T-helper 1 cell treated with Interleukin-12 subunit alpha and Interleukin-12 subunit beta and Interleukin-4 antibody, amounts not matched to agents 30 ng/mL and 1 ng/mL, for 36 hours (primary cell): ENCODE measurements at places on chromosomes 7 and 10. TPM values are rescaled to one million over a fixed set of nuclear protein-coding genes. Genes with fewer than 3 reads are reported as not detected.

The SKAP2 gene
- total RNA-seq: 6.6 and 7.9 TPM in 2 replicates

The FBXL13 gene
- total RNA-seq: 0.29 and 0.78 TPM in 2 replicates

The TEX47 gene
- total RNA-seq: not detected in 2 replicates

The TRIM73 gene
- 11.5 and 12.4 TPM in 2 replicates for total RNA-seq

The EPO gene
- total RNA-seq: not detected in 2 replicates

The LIPF gene
- not detected in 2 replicates for total RNA-seq

The GIMAP4 gene
- total RNA-seq: 472 and 476 TPM in 2 replicates

The NAPEPLD gene
- 10.0 and 11.3 TPM in 2 replicates for total RNA-seq

The C10orf67 gene
- total RNA-seq: 0.20 TPM in 2 replicates

The SLC13A4 gene
- not detected in 2 replicates for total RNA-seq

The PAPSS2 gene
- 0.07 and 0.17 TPM in 2 replicates for total RNA-seq

The PTER gene
- total RNA-seq: 9.6 and 9.8 TPM in 2 replicates

The ERVW-1 gene
- total RNA-seq: not detected in 2 replicates

The TCTN3 gene
- 57.4 and 60.4 TPM in 2 replicates for total RNA-seq

The BLNK gene
- total RNA-seq: not detected in 2 replicates

The BMPER gene
- not detected in 2 replicates for total RNA-seq

The RNF148 gene
- total RNA-seq: not detected in 2 replicates

The TAS2R5 gene
- 0.83 and 1.2 TPM in 2 replicates for total RNA-seq

The TRPV5 gene
- total RNA-seq: 0.10 TPM in 1 of 2 replicates, not detected in the other

The SPDYE5 gene
- total RNA-seq: not detected in 2 replicates

The CHAT gene
- not detected in 2 replicates for total RNA-seq

The AQP1 gene
- total RNA-seq: 0.10 and 0.34 TPM in 2 replicates

The SSBP1 gene
- 147 and 154 TPM in 2 replicates for total RNA-seq

The PAPOLB gene
- not detected in 2 replicates for total RNA-seq

The SLC26A3 gene
- not detected in 2 replicates for total RNA-seq

The LRRD1 gene
- total RNA-seq: not detected in 2 replicates

The C10orf105 gene
- total RNA-seq: 0.29 and 0.42 TPM in 2 replicates

The ANKRD2 gene
- total RNA-seq: 0.32 TPM in 1 of 2 replicates, not detected in the other

The GPR158 gene
- total RNA-seq: not detected in 2 replicates

The GNGT1 gene
- not detected in 2 replicates for total RNA-seq

The DYNC1I1 gene
- not detected in 2 replicates for total RNA-seq

The MAGI2 gene
- total RNA-seq: 0.05 and 0.07 TPM in 2 replicates

The CDHR3 gene
- total RNA-seq: 1.9 and 3.1 TPM in 2 replicates

The BAIAP2L1 gene
- 1.1 and 1.5 TPM in 2 replicates for total RNA-seq

The UCN3 gene
- total RNA-seq: not detected in 2 replicates

The CD36 gene
- not detected in 2 replicates for total RNA-seq

The ZNF722 gene
- not detected in 2 replicates for total RNA-seq
